CD4-positive, alpha-beta T cell treated with Interferon gamma for 1 hour (primary cell): ENCODE measurements at places on chromosomes 4 and X.

GRCh38 chr4:130419211-130419975 is 1323.4 kb downstream of the C4orf33 start:
- DNase-seq: no peak

DNA sequence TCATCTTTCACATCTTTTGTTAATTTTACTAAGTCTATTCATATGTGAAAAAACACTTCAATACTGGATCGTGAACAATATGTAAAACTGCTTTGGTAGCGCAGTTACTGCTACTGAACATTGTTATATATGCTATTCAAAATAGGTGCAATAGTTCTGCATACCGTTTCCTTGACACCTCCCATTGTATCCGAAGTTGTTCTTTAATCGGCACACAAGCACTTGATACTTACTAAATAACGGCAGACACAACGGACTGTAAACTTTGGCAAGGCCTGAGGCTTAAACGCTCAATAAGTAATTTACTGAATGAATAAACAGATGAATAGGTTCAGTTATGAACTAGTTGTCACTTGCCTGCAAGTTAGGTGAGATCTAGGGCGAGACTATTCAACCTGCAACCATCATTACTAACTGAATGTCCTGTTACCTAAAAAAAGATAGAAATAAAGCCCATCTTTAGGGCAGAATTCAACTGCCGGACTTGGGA is 620 bp downstream of the ANAPC10 start:
- DNase-seq: no peak

DNA sequence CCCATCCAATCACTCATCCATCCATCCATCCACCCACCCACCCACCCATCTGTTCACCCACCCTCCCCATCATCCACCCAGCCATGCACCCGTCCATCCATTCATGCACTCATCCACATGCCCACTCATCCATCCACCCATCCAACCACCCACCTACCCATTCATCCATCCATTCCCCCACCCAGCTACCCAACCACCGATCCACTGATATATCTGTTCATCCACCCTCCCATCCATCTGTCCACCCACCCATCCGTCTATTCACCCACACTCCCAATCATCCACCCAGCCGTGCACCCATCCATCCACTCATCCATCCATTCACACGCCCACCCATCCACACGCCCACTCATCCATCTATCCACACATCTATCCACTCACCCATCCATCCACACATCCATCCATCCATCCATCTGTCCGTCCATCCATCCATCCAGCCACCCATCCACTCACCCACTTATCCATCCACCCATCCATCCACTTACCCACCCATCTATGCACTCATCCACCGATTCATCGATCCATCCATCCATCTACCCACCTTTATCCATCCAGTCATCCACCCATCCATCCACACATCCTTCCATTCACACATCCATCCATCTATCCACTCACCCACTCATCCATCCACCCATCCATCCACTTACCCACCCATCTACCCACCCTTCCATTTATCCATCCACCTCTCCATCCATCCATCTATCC is 28.4 kb downstream of the ASMTL start:
- no peak for DNase-seq

- no peak for DNase-seq
These were observed 45.1 kb downstream of the STX18 start for GRCh38 chr4:4496592-4497372.

GRCh38 chr4:86380181-86380724 is 20.4 kb upstream of the MAPK10 start:
- DNase-seq: no peak

GRCh38 chr4:176780995-176781738 is 11.6 kb downstream of the VEGFC start:
- DNase-seq: no peak

GRCh38 chr4:7569810-7570783 is 135.4 kb upstream of the PSAPL1 start:
- DNase-seq: no peak

DNA sequence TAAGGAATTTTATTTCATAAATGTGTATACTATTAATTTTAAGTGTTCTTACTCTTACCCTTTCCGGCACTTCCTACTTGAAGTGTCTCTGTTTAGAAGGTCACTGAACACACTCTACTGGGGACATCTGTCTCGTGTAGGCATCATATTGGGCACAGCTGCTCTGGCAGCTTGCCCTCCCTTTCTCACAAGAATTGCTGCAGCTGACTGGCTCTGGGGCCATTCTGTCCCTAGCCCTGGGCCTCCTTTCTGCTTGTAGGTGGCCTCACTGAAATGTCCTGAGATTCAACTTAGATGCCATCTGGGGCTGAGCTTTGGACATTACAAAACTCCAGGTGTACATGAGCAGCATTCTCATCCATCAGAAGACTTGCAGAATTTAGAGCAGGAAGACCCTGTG is 49.6 kb downstream of the SMAD1 start:
- DNase-seq: no peak

DNA sequence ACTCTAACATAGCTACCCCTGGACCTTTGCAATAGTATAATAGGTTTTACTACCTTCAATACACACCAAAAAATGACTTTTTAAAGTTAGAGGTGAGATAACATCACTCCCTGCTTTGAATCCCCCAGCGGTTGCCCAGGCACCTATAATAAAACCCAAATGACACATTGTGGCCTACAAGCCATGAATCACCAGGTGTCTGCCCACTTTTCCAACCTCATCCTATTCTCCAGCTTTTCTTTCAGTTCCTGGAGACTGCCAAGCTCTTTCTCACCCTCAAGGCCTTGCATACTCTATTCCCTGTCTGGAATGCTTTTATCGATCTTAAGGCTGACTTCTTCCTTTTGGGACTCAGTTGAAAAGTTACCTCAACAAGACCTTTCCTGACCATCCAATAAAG is 16.4 kb upstream of the PRSS48 start:
- no peak for DNase-seq

DNA sequence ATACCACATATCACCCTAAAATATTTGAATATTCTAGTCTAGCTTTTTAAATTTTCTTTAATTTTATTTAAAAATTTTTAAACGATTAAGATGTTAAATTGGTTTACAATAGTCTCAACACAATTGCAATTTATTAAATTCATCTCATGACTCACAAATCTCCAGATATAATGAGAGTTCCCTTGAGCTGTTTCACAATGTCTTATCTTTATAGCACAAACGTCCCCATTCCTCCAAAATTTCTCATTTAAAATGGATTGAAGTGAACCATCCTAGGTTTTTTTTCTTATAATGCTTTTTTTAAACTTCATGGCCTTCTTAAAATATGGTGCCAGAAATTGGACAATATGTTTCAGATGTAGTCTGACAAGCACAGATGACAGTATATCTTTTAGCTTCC is 204.4 kb downstream of the GABRB1 start:
- no peak for DNase-seq

DNA sequence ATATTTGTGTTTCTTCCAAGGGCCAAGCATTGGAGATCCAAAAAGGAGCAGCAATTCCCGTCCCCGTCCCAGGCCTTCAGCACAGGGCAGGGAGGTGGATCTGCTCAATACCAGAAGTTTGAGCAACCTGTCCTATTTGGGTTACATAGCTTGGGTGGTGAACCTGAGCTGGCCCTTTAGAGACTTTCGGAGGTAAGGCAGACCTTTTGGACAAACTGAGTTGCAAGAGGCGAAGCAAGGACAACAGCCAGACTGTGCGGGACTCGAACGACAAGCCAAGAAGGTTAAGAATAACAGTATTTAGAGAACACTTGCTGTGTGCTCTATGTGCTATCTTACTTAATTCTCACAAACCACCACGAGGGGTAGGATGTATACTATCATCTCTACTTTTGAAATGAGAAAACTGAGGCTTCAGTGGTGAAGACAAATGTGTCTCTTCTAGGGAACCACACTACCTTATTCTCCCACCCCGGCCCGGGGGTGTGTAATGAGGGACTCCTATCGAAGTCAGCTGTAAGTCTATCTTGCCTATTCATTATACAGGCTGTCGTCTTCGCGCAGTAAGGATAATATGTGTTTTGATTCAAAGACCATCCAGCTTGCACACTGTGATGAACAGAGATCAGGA is 1.3 kb downstream of the NOP14 start:
- no peak for DNase-seq

DNA sequence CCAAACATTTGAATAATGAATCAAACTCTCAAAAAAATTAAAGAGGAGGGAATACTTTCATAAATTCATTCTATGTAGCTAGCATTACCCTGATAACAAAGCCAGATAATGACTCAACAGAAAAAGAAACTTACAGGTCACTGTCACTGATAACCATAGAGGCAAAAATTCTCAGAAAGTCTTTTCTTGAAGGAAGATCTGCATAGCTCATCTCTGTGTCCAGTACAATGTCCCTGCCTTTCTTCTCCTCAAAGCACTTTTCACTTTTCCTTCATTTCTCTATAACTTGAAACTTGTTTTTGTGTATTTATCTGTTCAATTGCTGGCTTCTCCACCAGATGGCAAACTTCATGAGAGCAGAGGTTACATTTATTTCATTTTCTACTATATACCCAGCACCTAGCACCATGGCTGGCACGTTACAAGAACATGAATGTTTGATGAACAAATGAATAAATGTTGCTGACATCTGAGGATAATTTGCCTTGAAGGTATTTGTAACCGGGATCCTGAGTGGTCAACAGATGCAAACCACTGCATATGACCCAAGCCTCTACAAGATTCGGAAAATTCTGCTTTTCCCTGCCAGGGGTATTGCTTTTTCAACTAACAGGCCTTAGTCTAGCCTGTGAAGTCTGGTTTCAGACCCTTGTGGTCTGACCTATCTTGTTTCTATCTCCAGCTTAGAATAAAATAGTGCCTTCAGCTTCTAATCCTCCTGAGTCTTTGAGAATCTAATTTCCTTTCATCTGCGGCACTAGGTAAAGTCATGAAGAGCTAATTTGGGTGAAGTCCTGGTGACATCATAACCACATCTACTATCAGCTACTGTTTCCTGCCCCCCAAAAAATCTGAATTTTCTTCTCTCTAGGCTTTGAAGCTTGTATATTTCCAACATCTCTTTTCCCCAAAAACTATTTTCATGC is 52.5 kb upstream of the ANTXR2 start:
- peak; percentile 28 for DNase-seq

- DNase-seq: no peak
These were observed 348.9 kb downstream of the NKX6-1 start for GRCh38 chr4:84150177-84150576.
